ENCODE measurements at places on chromosomes 3 and 15.

DNA sequence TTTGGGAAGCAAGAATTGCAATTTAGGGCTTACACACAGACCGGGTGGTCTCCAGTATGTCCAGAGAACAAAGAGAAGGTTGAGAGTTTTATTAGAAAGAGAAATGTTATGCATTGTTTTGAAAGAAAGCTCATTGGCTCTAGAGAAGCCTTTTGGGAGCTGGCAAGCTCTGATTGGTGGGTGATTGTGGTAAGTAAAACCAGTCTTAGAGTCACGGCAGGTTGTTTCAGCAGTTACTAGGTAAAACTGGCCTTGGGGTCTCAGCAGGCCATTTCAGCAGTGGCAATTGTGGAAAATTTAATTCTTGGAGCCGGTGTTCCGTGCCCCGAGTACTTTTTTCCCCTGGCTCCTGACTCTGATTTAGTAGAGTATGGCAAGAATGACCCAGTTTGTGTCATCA is 78.1 kb downstream of the MRPL46 start:
- DNase-seq: no peak

- peak; percentile 70 for DNase-seq
Measured at GRCh38 chr3:100603469-100603868, 5.9 kb upstream of the ADGRG7 start.

DNA sequence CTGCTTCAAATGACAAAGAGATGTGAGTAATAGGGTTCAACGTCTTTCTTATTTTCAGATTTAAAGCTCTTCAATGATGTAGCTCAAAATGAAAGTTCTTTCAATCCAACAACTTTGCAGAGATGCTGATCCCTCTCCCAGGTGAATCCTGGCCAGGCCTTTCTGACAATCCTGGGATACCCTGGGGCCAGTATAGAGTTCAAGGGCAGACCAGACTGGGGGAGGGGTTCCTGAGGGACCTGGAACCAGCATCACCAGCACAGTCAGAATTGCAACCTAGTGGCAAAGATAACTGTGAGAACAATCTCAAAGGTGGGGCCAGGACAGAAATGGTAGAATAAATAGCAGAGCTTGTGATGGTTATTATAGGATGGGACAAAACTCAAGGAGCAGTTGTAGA is 19.7 kb upstream of the NCK1 start:
- DNase-seq: no peak

DNA sequence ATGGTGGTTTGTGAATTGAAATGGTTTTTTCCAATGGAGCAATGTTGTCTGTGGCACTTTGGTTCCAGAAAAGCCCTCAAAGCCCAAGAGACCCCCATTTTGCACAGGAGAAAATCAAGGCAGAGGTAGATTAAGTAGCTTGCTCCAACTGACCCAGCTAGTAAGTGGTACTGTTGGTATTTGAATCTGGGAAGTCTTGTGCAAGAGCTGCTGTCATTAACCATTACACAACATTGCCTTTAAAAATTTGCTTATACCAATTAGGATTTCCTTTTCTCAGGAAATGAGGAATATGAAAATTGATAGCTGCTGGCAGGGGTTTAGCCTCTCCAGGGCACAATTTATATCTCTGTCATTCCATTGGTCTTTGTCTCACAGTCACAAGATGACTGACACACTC is 102.4 kb upstream of the UBE3A start:
- DNase-seq: no peak

DNA sequence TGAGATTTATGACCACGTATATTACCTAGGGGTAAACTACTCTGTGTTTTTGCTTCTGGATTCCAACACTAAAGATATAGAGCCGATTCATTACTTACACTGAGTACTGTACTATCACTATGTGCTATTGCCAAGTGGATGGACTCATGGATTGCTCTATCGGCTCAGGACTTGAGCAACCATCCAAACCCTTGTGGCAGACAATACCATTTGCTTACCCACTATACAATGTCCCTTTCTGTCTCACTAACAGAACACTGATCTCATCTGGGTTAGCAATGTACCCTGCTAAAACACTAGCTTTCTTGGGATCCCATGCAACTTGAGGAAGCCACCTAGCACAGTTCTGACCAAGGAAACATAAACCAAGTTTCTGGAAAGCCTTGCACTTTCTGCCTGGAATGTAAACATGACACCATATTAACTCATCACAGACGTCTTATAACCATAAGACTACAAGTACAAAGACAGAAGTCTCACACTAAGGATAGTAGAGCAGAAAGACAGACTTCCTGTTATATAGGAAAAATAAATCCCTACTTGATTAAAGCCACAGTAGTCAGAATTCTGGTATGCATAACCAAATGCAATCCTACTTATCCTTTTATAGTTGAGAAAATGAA is 38.6 kb downstream of the HACD2 start:
- DNase-seq: no peak

DNA sequence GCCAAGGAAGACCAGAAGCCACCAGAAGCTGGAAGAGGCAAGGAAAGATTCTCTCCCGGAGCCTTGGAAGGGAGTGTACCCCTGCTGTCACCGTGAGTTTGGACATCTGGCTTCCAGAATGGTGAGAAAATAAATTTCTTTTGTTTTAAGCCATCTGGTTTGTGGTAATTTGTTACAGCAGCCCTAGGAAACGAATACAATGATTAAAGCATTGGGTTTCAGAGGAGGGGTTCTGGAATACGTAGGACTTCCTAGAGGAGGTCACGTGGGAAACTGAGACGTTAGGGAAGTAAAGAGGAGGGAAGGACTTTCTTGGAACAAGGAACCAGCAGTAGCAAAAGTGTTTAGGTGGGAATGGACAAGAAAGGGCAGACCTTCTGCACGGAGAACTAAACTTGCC is 377.7 kb downstream of the IL20RB start:
- no peak for DNase-seq

Data from SJCRH30 (cell line).